ENCODE measurements at places on chromosomes 13 and 19.

- no peak for DNase-seq
Observed at GRCh38 chr19:46195104-46195503, 34.4 kb upstream of the IGFL1 start.

DNA sequence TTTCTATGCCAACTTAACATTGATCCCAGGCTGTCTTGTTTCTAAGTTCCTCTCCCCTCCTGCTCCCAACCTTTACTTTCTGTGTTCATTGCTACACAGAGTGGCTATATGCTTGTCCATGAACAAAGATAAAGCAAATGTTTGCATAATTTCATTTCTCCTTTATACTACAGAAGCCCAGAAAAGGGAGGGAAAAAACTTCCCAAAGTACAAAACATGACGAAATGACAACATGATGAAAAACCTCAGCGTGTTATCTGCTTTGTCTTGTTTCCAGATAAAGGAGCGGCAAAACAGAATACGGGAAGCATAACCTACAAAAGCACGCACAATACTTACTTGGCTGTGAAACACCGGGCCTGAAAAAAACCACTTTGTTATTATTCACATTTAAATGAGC lies 336.8 kb downstream of the DNAJC15 start:
- no peak for DNase-seq

DNA sequence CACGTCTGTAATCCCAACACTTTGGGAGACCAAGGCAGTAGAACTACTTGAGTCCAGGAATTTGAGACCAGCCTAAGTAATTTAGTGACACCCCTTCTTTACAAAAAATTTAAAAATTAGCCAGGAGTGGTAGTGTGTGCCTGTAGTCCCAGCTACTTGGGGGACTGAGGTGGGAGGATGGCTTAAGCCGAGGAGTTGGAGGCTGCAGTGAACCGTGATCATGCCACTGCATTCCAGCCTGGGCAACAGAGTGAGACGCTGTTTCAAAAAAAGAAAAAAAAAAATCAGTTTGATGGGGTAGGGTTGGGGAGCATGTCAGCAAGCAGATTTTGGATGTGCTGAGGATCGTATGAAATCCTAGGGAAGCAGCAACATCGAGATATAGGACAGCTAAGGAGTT lies 4.2 kb downstream of the CEACAM19 start:
- DNase-seq: no peak

- DNase-seq: no peak
Observed at GRCh38 chr19:15321739-15322138, 10.6 kb downstream of the BRD4 start.

- no peak for DNase-seq
Observed at GRCh38 chr13:59684105-59684504, 479.6 kb downstream of the DIAPH3 start.

GRCh38 chr13:105994340-105994739 lies 541.1 kb downstream of the EFNB2 start:
- no peak for DNase-seq

DNA sequence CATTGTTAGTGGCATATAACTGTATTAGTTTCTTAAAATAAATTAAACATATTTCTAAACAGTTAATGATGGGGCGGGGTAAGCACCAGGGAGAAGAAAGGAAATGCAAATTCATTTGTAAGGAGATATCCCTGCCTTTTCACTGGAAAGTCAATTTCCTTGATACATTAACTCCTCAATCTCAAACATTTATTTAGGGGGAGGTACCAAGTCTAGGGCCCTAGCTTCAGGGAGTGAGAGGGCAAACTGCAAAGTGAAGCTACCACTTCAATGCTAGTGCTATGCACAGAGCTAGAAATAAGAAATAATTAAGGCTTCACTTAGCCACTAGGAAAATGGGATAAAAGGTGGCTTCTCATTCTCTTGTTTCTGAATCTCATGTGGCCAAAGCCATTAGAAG lies 115.3 kb upstream of the FNDC3A start:
- DNase-seq: no peak

DNA sequence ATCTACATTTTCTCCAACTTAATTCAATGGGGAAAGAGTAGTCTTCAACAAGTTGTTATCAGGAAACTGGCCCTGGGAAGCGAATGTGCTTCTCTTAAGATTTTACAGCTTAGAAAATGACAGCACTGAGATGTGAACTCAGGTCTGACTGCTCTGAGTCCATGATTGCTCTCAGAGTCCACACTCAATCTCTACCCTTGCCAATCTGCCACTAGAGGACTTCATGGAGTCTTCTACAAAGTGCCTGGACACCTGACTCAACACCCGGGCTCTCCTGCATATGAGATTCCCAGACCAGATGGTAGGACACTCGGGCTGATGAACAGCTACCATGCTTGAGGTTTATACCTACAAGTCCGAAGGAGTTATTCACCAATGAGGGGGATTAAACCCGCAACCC lies 74.8 kb downstream of the ABCC4 start:
- DNase-seq: no peak

- no peak for DNase-seq
Observed at GRCh38 chr19:18514800-18515682, 6.8 kb downstream of the ELL start.

- DNase-seq: no peak
Observed at GRCh38 chr19:1154731-1155351, 19.2 kb downstream of the SBNO2 start.

DNA sequence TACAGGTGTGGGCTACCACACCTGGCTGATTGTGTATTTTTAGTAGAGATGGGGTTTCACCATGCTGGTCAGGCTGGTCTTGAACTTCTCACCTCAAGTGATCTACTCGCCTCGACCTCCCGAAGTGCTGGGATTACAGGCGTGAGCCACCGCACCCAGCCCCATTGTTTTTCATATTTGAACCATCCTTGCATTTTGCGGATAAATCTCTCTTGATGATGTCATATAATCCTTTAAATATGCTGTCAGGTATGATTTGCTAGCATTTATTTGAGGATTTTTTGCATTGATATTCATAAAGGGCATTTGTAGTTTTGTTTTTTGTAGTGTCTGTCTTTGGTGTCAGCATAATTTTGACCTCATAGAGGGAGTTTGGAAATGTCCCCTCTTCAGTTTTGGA lies 5.7 kb downstream of the ZNF101 start:
- no peak for DNase-seq

DNA sequence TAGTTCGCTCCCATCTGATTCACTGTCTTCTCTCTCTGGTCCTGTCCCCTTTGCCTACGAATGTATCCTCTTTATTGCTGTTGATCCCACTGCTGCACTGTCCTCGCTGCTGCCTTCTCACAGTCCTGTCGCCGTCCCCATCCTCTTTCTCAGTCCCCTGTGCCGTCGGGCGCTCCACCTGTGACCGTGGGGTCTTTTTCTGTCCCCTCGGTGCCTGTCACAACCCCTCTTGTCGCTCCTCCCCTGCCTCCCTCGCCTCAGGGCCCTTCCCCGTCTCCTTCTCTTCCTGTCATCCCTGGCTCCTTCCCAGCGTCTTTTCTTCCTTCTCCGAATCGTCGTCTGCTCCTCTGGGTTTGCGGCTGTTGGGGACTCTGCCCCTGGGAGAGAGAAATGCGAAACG lies 32.3 kb downstream of the SYT3 start:
- DNase-seq: no peak

DNA sequence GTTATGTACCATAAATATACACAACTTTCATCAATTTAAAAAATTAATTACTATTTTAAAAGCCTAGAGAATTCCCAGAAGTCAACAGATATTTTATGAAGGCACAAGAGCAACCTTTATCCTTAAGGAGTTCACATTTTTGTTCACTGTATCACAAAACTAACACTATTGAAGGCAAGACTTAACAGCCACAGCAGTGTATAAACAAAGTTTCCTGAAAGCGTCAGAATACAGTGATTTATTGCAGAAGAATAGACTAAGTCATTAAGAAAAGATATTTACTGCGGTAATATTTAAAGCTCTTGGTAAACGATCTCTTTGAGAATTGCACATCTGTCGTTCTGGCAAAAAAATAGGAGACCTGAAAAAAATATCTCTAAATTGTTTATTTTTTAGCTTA lies 419.3 kb upstream of the NBEA start:
- DNase-seq: peak; percentile 67

- no peak for DNase-seq
Observed at GRCh38 chr19:28351761-28352160, 861.2 kb downstream of the UQCRFS1 start.

DNA sequence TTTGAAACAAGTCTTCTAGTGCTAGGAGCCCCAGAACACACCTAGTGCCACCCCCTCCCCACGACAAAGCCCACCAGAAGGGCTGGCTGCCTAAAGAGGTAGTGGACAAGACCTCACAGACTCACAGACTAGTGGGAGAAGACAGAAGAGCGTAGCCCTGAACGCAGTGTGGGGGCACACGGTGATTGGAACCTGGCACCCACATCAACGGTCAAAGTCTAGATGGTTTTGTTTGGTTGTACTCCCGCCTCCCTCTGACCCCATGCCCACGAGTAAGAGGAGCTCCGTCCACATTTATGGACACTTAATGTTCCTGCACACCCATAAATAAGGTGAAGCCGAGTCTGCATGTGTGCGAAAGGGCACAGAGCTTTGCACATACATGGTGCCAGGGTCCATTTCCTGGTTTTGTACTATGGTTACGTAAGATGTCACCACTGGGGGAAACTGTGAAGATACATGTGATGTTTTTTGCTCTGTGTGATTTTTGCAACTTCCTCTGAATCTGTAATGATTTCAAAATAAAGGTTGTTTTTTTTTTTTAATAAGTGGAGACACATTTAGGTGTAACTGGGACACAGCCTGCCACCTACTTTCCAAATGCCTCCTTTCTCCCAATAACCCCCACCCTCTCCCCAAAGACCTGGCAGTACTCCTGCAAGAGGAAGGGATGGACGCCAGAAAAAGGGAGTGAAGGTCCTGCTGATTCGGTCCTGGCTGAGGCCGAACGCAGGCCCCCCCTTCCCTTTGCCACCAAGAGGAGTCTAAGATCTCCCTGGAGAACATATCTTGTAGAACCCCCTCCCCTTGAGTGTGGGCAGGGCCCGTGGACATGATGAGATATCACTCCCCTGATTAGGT lies 72.8 kb downstream of the GNG7 start:
- DNase-seq: no peak

GRCh38 chr19:11038511-11038910 lies 50.8 kb upstream of the LDLR start:
- no peak for DNase-seq

DNA sequence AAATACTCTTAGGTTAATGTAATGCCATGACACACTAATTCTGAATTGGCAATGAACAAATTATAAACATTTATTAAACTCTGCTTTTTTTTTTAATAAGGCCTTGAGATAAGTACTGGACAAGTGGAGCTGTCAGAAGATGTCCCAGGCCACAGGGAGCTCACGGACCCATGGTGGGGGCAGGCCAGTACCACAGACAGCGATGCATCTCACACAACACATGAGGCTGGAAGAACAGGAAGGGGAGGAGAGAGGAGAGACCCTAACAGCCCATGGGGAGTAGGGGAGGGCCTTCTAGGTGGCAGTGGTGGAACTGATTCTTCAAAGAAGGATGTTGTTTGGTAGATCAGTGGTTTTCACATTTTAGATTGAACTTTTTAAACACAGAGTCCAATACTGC lies 128.4 kb downstream of the LHFPL6 start:
- no peak for DNase-seq

DNA sequence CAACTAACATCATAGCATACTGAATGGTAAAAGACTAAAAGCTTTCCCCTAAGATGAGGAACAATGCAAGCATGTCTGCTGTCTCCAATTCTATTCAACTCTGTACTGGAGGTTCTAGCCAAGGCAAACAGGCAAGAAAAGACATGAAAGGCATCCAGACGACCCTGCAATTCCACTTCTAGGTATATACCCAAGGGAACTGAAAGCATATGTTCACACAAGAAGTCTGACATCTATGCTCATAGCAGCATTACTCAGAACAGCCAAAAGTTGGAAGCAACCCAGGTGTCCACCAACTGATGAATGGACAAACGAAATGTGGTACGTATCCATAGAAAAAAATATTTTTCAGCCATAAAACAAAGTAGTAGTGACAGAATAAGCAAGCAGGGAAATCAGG lies 39.1 kb downstream of the PEPD start:
- DNase-seq: peak; percentile 14

DNA sequence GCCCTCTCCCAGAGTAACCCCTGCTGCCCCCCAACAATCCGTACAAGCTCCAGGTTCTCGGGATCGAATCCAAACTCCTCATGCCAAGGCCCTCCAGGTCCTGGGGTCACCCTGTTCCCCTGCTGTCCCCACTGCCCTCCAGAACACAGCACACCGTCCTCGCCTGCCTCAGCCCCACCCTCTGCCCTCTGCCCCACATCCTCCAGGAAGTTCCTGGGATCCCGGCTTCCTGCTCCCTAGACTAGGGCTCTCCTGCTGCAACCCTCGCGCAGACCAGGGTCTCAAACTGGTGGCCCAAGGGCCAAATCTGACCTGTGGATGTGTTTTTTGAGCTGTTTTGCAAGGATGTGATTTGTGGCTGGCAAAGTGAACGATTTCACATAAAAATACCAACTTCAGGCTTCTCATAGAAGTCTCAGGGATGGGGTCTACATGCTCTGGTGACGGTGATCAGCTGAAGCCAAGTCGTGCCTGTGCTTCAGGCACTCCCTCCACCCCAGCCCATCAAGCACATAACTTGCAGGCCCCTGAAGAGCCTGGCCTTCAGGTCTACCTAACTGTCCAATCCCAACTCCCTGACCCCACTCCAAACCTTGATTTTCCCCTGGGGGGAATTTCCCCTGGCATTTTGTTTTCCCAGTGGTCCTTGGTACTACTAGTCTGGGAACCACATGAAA lies 1.8 kb downstream of the RABAC1 start:
- no peak for DNase-seq

- no peak for DNase-seq
Observed at GRCh38 chr13:94323764-94324758, 155.4 kb downstream of the DCT start.

GRCh38 chr13:72763411-72763810 lies 18.3 kb downstream of the DIS3 start:
- DNase-seq: no peak

GRCh38 chr19:7921967-7922835 lies 2.1 kb downstream of the SNAPC2 start:
- DNase-seq: no peak

DNA sequence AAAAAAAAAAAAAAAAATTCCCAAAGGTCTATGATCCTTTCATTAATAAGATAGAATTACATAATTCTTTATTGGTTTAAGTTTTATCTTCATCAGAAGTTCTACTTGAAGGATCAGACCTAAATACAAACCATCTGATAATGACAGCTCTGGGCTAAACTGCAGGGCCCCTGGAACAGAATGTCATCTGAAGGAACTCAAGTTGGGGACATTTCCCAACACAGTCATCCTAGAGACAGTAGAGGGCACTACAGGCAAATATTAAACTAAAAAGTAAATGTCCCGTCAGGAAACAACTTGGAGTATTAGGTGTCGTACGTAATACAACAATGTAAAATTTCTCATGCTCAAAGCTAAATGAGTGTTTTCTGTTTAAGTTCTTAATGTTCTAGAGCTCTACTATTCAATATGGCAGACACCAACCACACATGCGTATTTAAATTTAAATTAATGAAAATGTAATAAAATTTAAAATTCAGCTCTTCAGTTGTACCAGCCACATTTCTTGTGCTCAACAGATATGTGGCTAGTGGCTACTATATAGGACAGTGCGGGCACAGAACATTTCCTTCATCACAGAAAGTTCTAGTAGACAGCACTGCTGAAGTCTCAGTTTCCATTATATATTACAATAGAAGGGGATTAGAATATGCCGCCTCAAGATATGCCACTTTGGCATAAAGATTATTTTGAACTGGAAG lies 21.8 kb upstream of the NAXD start:
- DNase-seq: no peak

GRCh38 chr13:43297967-43298678 lies 274.7 kb downstream of the DNAJC15 start:
- DNase-seq: no peak

Data from NCI-H446 treated with DMSO at 0.1 percent for 48 hours (cell line).